Glomerular endothelial cell (primary cell): ENCODE measurements at places on chromosomes 6 and 20. TPM values are rescaled to one million over a fixed set of nuclear protein-coding genes. Genes with fewer than 3 reads are reported as not detected.

- no peak for DNase-seq
Measured at GRCh38 chr20:47320990-47321805, 35.3 kb downstream of the ZMYND8 start.

DNA sequence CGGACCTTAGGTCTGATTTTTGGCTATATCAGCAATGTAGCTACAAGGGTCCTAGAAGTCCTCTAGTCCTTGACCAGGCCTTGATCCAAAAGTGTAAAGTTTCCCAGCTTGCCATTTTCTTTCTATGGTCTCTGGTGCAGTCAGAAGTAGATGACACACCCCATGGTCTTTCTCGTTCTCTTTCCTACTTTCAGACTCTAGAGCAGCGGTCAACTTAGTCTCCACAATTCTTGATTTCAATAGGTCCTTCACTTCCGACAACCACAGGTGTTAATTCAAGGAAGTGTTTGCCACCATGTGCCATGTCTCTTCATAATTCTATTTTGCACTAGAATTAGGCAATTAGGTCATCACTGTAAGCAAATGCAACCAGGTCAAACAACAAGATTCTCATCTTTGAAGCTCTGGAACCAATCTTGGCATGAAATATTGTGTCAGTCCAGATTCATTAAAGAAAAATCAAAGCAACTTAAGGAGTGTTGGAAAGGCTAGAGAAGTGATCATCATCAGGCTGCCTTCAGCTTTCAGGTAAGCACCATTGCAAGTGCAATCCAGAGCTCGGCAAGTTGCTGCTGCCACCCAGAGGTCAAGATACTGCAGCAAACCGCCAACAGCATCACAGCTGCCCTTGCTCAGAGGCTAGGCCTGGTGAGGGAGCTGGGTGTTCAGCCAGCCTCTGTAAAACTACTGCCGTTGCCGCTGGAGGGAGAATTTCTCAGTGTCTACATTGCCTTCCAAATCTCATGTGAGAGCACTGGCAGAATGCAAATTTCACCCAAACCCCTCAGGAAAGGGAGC is 5.6 kb upstream of the SYNE1 start:
- peak; percentile 2 for DNase-seq

GRCh38 chr6:105402939-105403935 is at the start of gene PREP:
Gene PREP, minus strand, starts transcription at chr6:105403082. Its CDS starts 191 bp downstream, at chr6:105402891.
- DNase-seq = peak; percentile 39

GRCh38 chr20:51420111-51420510 is 122.4 kb downstream of the NFATC2 start:
- DNase-seq = no peak

DNA sequence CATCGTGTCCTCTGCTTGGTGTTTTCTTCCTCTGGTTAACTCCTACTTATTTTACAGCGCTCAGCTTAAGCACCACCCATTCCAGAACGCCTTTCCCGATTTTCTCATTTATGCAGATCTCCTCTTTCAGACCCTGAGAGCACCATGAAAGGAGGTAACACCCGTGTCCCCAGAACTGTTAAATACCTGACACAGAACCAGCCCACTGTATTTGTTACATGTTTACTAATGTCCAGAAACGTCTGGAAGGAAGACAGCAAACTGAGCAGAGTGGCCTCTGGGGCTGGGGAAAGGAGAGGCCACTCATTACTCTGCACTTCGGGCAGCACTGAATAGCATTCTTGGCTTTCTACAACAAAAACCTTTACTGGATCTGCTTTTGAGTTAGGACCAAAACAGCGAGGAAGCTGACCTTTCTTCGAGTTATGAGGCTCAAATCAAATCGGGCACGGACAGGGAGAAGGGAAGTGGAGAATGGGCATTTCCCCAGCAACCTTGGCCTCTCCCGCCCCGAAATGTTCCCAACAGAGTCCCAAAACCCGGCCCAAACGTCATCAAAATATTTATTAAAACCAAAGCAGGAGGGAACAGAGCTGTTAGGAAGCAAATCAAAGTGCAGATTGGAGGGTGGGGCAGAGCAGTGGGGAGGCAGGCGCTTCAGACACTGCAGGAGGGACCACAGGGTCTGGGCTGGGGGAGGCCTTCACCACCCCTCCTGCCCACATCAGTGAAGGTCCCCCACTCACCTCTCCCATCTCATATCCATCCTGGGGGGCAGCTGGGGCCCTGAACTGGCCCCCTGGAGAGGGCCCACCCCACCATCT is 1.1 kb upstream of the NECAB3 start:
- DNase-seq = no peak

- DNase-seq = no peak
Measured at GRCh38 chr6:8110725-8111124, 8.4 kb upstream of the EEF1E1 start.

GRCh38 chr6:25586927-25587326 is 65.1 kb upstream of the SCGN start:
- no peak for DNase-seq

GRCh38 chr6:6843057-6843627 is 254.6 kb downstream of the LY86 start:
- DNase-seq = no peak

Gene SMIM26
- total RNA-seq = 57.5 and 79.8 TPM in 2 replicates
